ENCODE measurements at places on chromosomes 1 and 21.
A peak's percentile ranks its signal among the peaks of the same experiment; 100 is the strongest.

DNA sequence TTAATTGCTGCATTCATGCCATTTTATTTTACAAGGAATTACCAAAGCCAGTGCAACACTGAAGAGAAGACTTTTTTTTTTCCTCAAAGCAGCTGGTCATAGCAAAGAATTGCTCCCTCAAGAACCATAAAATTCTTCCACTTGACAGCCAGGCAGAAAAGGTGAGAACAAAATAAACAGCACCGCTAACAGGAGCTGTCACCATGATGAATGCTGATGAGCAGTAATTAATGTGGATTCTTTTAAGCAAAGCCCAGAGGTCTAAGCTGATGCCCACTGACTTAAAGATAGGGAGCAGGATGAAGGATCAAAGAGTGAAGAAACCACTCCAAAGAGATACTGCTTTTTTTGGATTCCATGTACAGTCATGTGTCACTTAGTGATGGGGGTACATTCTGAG is 428.4 kb downstream of the BRINP3 start:
- DNase-seq, result no peak

GRCh38 chr1:1665815-1666251 is 7.0 kb upstream of the CDK11B start:
- DNase-seq, result no peak

- peak; percentile 47 for DNase-seq
These were observed 9.5 kb downstream of the NOL9 start for GRCh38 chr1:6544831-6545230.

- DNase-seq, result no peak
These were observed 26.4 kb upstream of the RNF187 start for GRCh38 chr1:228460821-228461220.
